ENCODE measurements at places on chromosomes 7 and 10.
A peak's percentile ranks its signal among the peaks of the same experiment; 100 is the strongest.

- H3K27ac ChIP-seq, result no peak overlapping the region
- H3K36me3 ChIP-seq, result peaks cover 9% of the 10 kb centered on the region
- DNase-seq, result no peak
- no peaks in the 10 kb centered on the region for H3K4me1 ChIP-seq
- no peak overlapping the region for H3K4me3 ChIP-seq
Measured at GRCh38 chr10:27143686-27144085, 10.5 kb downstream of the YME1L1 start.

- no peaks in the 10 kb centered on the region for H3K36me3 ChIP-seq
- no peak overlapping the region for H3K27ac ChIP-seq
- no peak overlapping the region for H3K4me3 ChIP-seq
- H3K27me3 ChIP-seq, result no peaks in the 10 kb centered on the region
- H3K4me1 ChIP-seq, result peaks cover 14% of the 10 kb centered on the region
Measured at GRCh38 chr7:101865031-101865430, 47.6 kb downstream of the CUX1 start.

GRCh38 chr10:121741248-121741792 lies 143.1 kb upstream of the FGFR2 start:
- H3K4me3 ChIP-seq, result no peak overlapping the region
- DNase-seq, result no peak
- no peaks in the 10 kb centered on the region for H3K4me1 ChIP-seq
- H3K27me3 ChIP-seq, result peaks cover 6% of the 10 kb centered on the region

GRCh38 chr7:106866298-106867281 lies 1.5 kb downstream of the PIK3CG start:
- no peaks in the 10 kb centered on the region for H3K36me3 ChIP-seq
- H3K27ac ChIP-seq, result no peak overlapping the region
- H3K27me3 ChIP-seq, result peaks cover 8% of the 10 kb centered on the region
- DNase-seq, result no peak
- no peaks in the 10 kb centered on the region for H3K4me1 ChIP-seq
- no peak overlapping the region for H3K4me3 ChIP-seq

DNA sequence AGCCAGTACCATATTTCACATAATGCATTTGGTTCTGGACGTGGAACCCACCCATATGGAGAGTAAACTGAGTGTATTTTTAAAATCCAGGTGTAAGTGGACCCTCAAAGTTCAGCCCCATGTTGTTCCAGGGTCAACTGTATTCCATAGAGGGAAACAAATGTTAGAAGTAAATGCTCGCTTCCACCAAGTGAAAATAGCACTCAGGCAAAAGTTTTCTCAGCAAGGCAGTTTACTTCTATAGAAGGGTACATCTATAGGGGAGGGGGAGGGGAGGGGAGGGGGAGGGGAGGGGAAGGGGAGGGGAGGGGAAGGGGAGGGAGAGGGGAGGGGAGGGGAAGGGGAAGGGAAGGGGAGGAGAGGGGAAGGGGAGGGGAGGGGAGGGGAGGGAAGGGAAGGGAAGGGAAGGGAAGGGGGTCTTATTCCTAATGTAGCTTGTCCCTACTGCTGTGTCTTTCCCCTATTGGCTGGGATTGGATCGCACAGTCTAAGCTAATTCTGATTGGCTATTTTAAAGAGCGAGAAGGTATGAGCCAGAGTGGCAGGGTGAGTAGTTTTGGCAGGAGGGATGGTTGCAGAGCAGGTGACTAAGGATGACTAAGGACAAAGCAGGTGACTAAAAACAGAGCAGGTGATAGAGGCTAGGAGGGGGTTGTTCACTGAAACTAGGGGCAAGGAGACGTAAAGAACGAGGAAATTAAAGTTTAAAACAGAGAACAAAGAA lies 29.1 kb downstream of the GARIN1A start:
- H3K27me3 ChIP-seq, result peaks cover 7% of the 10 kb centered on the region
- H3K27ac ChIP-seq, result no peak overlapping the region
- peak; percentile 35 for DNase-seq
- H3K4me3 ChIP-seq, result no peak overlapping the region

DNA sequence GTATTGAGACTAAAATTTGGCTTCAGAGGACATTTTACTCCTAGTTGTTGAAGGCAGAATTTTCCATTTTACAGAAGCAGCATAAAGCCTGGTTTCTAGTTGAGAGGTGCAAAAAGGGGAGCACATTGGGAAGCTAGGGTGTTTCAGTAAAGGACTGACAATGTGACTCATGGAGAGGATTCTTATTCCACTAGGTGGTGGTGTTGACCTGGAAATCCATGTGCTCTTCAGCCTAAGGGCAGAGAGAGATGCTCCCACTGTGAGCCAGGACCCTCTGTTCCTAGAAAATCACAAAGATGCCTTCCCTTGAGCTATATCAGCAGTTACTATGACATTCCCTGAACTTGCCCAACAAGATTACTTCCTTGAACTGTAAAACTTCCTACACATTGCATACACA lies 687.8 kb downstream of the IPMK start:
- H3K4me1 ChIP-seq, result no peaks in the 10 kb centered on the region
- no peak overlapping the region for H3K4me3 ChIP-seq
- H3K27ac ChIP-seq, result no peak overlapping the region
- peak; percentile 12 for DNase-seq
- no peaks in the 10 kb centered on the region for H3K27me3 ChIP-seq

DNA sequence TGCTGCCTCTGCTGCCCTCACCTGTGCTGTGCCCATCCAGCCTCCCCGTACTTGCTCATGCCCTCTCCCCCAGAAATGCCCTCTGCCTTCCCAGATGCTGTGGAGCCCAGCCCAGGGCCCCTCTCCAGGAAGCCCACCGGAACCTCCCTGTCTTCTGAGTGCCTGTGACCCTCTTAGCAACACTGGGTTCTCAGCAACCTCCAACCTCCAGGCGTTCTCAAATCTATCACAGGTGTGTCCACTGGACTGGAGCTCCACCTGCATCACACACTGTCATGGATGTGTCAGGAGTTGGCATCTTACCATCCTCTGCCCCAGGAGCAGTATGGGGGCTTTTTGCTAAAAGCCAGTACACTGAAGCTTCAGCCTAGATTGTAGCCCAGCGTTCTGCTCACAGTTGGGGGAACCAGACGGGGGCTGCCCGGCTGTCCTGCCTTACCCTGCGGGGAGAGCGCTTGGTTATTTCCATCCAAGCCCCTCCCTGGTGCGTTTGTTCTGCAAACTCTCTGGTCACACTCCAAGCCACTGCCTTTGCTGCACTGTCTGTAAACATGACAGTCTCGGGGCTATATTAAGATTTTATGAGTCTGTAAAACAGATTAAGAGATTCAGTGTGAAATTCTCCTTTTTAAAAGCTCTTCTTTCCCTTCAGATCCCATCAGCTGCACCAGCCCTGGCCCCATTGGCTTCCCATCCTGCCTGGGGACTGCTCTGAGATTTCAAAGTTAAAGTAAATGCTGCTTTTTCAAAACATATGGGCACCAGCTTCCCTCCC lies 71.3 kb upstream of the CPXM2 start:
- DNase-seq, result no peak
- no peaks in the 10 kb centered on the region for H3K4me1 ChIP-seq
- H3K27ac ChIP-seq, result no peak overlapping the region
- no peak overlapping the region for H3K4me3 ChIP-seq
- peaks cover 15% of the 10 kb centered on the region for H3K27me3 ChIP-seq

DNA sequence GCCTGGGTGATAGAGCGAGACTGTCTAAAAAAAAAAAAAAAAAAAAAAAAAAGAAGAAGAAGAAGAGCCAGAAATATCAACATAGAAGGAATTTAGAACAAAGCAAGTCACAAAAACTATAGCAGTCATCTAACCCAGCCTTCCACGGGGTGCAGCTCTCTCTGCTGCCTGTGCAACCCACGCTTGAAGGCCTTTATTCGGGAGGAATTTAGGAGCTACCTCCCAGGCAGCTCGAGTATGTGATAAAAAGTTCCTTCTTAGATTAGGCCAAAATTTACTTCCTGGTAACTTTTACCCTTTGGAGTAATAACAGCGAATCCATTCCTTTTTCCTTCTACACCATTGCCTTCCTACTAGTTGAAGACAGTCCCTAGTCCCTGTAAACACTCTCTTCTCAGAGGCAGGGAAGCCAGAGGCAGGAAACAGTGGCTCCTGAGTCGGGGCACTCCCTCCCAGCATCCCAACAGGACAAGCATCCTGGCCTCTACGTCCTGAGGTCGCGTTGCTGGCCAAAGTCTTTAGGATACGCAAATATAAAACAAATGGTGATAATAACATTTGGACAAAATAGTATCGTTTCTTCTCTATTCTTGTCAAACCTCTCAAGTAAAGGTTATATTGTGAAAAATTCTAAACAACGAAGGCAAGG lies 109.3 kb upstream of the KMT2C start:
- no peak for DNase-seq
- no peaks in the 10 kb centered on the region for H3K36me3 ChIP-seq
- no peaks in the 10 kb centered on the region for H3K27me3 ChIP-seq
- H3K4me3 ChIP-seq, result no peak overlapping the region
- no peak overlapping the region for H3K27ac ChIP-seq

- no peaks in the 10 kb centered on the region for H3K36me3 ChIP-seq
- no peaks in the 10 kb centered on the region for H3K4me1 ChIP-seq
- no peak for DNase-seq
- no peaks in the 10 kb centered on the region for H3K27me3 ChIP-seq
- H3K4me3 ChIP-seq, result no peak overlapping the region
- no peak overlapping the region for H3K27ac ChIP-seq
Measured at GRCh38 chr7:40057292-40057691, 77.1 kb downstream of the MPLKIP start.

GRCh38 chr7:2099048-2099957 lies 133.4 kb downstream of the MAD1L1 start:
- no peaks in the 10 kb centered on the region for H3K36me3 ChIP-seq
- no peak overlapping the region for H3K4me3 ChIP-seq
- no peaks in the 10 kb centered on the region for H3K27me3 ChIP-seq

- H3K36me3 ChIP-seq, result no peaks in the 10 kb centered on the region
- no peaks in the 10 kb centered on the region for H3K27me3 ChIP-seq
- H3K4me3 ChIP-seq, result no peak overlapping the region
- DNase-seq, result no peak
- H3K27ac ChIP-seq, result no peak overlapping the region
Measured at GRCh38 chr10:77921395-77921794, 5.2 kb downstream of the DLG5 start.

- H3K27ac ChIP-seq, result no peak overlapping the region
- H3K4me1 ChIP-seq, result no peaks in the 10 kb centered on the region
- no peaks in the 10 kb centered on the region for H3K27me3 ChIP-seq
Measured at GRCh38 chr7:117188376-117188775, 134.5 kb downstream of the WNT2 start.

- H3K36me3 ChIP-seq, result peaks cover 17% of the 10 kb centered on the region
- H3K27ac ChIP-seq, result peak overlapping the region; percentile 94
- H3K4me1 ChIP-seq, result peaks cover 49% of the 10 kb centered on the region
- no peak for DNase-seq
- H3K27me3 ChIP-seq, result no peaks in the 10 kb centered on the region
- no peak overlapping the region for H3K4me3 ChIP-seq
Measured at GRCh38 chr7:107946451-107946850, 55.5 kb downstream of the DLD start.

DNA sequence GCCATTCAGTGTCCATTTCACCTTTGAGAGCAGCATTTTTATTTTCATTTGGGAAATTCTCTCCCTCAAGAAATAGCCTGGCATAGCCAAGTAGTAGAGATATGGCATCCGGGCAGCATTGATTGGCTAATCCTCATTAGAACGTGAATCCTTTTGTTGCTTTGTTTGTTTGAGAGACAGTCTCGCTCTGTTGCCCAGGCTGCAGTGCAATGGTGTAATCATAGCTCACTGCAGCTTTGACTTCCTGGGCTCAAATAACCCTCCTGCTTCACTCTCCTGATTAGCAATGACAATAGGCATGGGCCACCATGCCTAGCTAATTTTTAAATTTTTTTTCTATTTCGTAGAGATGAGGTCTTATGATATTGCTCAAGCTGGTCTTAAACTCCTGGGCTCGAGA lies 1174.9 kb upstream of the AUTS2 start:
- H3K36me3 ChIP-seq, result no peaks in the 10 kb centered on the region
- H3K27me3 ChIP-seq, result no peaks in the 10 kb centered on the region
- DNase-seq, result no peak
- H3K4me3 ChIP-seq, result no peak overlapping the region
- H3K27ac ChIP-seq, result no peak overlapping the region

DNA sequence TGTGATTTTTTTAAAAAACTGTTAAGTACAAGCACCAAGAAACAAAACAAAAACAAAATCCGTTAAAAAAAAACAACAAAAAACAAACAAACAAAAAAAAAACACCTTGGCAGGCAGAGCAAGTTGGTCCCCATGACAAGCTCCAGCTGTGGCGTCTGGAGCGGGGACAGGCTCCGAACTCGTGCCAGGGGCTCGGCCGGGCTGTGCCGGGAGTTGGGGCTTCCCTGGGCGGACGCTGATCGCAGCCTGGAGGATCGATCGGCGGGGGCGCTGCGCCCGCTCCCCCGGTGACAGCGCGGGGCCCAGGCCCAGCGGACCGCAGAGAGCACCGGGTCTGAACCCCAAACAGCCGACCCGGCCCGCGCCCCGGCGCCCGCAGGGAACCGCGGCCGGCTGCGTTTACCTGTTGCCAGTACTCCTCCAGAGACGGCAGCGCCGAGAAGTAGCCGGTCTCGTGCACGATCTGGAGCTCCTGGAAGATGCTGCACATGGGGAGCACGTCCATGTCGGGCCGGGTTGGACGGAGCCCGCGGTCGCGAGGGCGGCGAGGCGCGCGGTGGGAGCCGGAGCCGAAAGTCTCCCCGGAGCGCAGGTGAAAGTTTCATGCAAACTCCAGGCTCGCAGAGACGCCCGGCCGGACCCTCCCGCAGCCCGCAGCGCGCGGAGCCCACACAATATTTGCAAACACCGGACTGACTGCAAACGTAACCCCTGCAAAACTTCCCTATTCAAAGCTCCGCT lies at the start of gene KLF6:
Gene KLF6, minus strand, starts transcription at position 700 of the 741 bp plus-strand sequence. Its CDS starts 195 bp downstream, at position 505.
- no peaks in the 10 kb centered on the region for H3K27me3 ChIP-seq
- peak within 1 kb of the TSS; percentile 96 for H3K4me3 ChIP-seq
- no peak for DNase-seq

DNA sequence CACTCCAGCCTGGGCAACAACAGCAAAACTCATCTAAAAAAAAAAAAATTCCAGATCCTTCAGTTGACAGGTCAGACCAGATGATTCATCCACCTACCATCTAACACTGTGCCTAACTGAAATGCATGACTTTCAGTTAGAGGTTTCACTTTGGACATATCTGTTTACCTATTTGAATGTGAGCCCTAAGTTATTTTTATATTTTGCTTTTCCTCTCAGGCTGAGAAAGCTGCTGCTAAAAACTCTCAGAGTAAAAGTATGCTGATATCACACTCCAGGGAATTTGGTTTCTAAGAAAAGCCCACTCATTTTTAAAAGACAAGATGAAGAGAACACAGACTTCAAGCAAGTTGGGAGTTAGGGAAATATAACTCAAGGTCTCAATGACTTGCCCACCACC lies 126.0 kb downstream of the SGMS1 start:
- no peak for DNase-seq
- no peaks in the 10 kb centered on the region for H3K27me3 ChIP-seq
- no peaks in the 10 kb centered on the region for H3K36me3 ChIP-seq
- H3K4me3 ChIP-seq, result no peak overlapping the region

DNA sequence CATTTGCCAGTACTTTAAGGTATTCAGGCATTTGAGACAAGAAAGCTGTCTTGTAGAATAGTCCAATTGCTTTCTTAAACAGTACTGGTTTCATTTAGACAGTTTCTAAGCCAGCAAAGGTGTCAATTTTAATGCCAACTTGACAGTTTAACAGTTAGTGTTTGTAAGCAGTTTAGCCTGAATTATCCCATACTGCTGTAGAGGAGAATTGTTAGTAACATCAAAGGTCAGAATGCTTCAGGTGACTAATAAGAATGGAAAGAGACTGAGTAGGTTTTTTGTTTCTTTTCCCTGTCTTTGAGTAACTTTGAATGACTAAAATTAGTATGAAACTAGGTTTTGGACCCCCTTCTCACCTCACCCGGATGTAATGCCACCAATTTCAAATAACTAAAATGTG lies 29.5 kb upstream of the VDAC2 start:
- no peak for DNase-seq
- no peak overlapping the region for H3K27ac ChIP-seq
- H3K4me3 ChIP-seq, result no peak overlapping the region
